Mesenteric fat pad (tissue), 1 donor: ENCODE measurements at places on chromosomes 7 and 10.

GRCh38 chr10:44851881-44852280 is 59.3 kb upstream of the TMEM72 start:
- no peak for DNase-seq

- DNase-seq, result no peak
Observed at GRCh38 chr7:142501434-142501833, 243.6 kb upstream of the PRSS58 start.

DNA sequence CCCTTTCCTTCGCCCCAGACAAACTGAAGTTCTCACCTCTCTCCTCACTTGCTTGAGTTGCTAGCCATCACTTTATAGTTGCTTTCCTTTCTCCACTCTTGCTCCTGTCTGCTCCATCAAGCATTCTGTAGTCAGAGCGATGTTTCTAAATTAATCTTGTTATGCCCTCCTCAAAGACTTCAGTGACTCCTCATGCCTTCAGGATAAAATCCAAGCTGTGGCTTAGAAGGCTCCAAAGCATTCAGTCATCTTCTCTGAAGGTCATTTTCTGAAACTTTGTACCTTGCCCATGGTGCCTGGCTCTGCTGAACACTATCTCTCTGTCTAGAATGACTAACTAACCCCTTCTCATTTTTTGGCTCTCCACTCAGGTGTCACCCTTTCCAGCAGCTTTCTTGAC is 222.4 kb upstream of the GRB10 start:
- DNase-seq, result no peak

GRCh38 chr7:123437447-123437995 is 96.9 kb downstream of the IQUB start:
- no peak for DNase-seq

- DNase-seq, result no peak
Observed at GRCh38 chr7:51472873-51473272, 156.3 kb upstream of the COBL start.

DNA sequence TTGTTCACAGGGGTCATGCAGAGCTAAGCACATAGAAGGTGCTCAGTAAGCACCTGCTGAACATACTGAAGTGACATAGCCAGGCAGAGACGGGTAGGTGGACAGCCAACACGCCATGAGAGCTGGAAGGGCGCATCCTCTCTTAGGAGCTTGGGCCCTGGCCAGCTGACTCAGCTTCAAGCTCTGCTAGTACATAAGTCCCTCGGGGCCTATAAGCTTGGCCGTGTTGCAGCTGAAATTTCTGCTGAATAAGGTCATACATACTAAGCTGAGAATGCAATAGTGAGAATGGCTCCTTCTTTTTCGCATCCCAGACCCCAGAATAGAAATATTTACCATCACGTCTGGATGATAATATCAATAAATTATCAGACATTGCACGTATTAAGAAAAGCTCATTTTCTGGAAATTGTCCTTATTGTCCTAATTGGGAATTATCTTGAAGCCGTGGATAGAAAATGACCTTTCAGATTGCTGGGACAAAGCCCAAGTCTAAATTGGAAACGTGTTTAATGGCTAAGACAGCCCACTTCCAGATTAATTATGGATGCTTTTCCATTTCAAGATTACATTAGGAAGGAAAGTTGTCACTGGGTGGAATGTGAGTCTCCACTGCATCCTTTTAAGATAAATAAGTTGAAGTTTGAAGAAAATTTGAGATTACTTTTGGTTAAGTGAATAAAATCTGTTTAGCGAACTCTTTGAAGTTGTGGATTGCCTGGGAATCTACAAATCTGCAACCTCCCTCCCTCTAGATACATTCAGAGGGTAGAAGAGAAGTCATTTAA is 287.1 kb upstream of the C7orf33 start:
- DNase-seq, result no peak
